Thoracic aorta (tissue), 2 donors: ENCODE measurements at places on chromosomes 3 and 15.

- DNase-seq, result no peak
These were observed 24.6 kb downstream of the EBLN2 start for GRCh38 chr3:73086071-73086494.

- DNase-seq, result no peak
These were observed 800.6 kb upstream of the LMCD1 start for GRCh38 chr3:7700977-7701376.

GRCh38 chr3:24237971-24238706 lies 256.5 kb downstream of the THRB start:
- peak; percentile 13 for DNase-seq

DNA sequence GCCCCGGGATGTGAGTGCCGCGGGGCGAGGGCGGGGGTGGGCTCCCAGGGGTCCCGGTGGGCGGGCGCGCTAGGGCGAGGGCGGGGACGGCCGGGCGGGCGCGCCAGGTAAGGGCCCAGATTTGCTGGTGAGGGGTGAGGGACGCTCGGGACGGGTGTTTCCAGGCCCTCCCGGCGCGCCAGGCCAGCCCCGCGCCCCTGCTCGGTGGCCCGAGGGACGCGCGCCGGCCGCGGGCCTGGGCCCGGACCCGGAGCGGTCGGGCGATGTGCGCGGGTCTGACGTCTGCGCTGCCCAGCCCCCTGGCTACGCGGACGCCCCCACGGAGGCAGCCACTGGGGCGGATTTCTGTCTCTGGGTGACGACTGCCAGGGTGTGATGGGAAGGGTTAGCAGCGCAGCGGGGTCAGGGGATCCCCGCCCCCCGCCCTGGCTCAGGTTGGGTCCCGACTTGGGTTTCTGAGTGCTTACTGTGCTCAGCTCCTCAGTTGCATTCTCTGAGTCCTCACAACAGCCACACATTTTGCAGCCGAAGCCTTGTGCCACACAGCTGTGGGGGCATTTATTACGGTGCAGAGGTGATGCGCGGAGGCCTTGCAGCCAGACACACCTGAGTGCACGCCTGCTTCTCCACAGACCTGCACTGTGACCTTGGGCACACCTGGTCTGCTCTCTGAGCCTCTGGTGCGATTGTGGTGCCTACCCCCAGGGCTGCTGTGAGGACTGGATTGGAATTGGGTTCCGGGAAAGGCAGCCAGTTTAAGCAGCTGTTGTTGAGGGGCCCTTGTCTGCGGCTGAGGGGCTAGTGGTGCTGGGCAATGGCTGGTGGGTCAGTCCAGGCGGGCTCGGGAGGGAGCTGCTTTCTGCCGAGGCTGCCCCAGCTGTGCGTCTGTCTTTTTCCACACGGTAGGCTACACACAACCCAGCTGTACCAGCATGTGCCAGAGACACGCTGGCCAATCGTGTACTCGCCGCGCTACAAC lies 523 bp downstream of the HDAC11 start:
- no peak for DNase-seq

GRCh38 chr3:45980819-45981218 lies 14.8 kb downstream of the FYCO1 start:
- no peak for DNase-seq

- DNase-seq, result no peak
These were observed 1.0 kb downstream of the TMCC1 start for GRCh38 chr3:129892486-129892856.

DNA sequence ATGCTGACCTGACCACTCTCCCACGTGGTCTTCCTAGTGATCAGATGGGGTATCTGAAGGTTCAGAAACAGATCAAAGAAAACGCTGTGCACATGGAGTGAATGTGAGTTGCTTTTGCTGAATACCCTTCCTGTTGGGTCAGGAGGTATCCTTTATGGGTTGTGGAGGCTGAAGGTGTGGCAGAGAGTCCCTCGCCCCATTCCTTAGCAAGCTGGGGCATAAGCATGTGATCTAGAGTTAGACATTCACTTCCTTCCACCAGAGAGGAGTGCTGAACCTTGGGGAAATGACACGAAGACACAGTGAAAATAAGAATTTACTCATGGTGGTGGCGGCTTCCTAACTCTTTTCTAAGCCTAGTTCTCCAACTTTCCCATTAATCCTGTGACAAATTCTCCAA lies 27.8 kb upstream of the SPTBN5 start:
- DNase-seq, result no peak
